Stimulated activated CD8-positive, alpha-beta memory T cell treated with anti-CD3 and anti-CD28 coated beads, Interleukin-4, amount 100 ng/mL, for 1 hour (primary cell): ENCODE measurements at places on chromosomes 7 and 10.

GRCh38 chr7:64400401-64400800, 86.6 kb downstream of the ZNF736 start:
- no peak for DNase-seq

GRCh38 chr7:120827371-120828118, 30.4 kb downstream of the TSPAN12 start:
- DNase-seq = no peak

DNA sequence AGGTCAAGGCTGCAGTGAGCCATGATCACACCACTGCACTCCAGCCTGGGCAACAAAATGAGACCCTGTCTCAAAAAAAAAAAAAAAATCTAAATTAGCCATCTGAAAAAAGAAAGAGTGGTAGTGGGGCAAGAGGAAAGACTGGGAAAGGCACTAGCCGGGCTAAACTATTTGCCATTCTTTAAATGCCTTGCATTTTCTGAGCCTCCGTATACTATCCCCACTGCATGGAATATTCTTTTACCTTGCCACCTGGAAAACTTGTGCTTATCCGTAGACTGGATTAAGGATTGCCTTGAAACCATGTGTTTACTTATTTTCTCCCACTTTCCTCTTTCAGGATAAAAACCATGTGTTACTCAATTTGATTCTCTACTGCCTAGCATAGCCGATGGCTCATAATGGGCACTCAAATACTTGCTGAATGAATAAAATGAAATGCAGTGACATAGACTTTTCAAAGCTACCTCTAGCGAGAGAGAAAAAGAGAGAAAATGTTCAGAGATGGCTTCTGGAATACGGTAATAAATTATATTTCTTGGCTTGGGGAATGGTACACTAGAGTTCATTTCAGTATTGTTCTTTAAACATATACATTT, 30.6 kb downstream of the HYCC1 start:
- no peak for DNase-seq

DNA sequence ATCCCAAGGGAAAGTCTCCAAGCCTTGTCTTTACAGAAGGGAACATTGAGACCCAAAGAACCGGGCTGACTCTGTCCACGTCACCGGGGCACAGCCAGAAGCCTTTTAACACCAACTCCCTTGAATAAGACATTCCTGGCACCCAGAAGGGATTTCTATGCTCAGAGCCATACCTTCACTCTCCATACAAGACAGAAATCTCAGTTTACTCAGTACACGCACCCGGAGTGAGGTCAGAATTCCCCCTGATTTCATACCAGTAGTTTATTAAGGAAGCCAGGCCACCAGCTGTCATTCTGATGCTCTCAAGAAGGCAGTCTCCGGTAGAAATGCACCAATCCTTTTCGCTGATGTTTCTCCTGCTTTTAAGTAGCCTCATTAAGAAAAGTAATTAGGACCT, 134.2 kb upstream of the KCNMA1 start:
- DNase-seq = no peak

DNA sequence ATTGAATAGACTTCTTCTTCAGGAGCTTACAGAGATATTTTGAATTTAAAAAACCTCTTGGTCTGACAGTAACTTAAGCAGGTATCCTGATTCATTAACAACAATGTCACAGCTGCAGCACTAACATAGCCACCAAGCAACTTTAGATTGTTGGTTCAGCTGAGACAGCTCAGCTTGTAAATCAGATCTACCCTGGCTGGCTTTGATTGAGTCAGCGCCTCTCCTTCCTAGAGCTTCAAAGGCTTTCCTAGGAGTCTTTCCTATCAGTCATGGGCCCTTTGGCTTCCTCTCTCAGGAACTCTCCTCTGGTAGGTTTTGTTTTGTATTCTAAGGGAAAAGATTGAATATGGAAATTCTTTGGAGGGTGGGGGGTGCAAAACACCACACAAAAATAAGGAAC, 70.7 kb upstream of the STEAP4 start:
- no peak for DNase-seq

- DNase-seq = no peak
Measured at GRCh38 chr7:45593121-45593541, 19.0 kb downstream of the ADCY1 start.

- no peak for DNase-seq
Measured at GRCh38 chr10:124369986-124370385, 48.7 kb downstream of the OAT start.

- DNase-seq = no peak
Measured at GRCh38 chr10:92202536-92202935, 88.3 kb downstream of the CPEB3 start.

GRCh38 chr7:158324397-158325360, 262.9 kb downstream of the PTPRN2 start:
- no peak for DNase-seq

- DNase-seq = no peak
Measured at GRCh38 chr7:127862525-127862924, 168.7 kb downstream of the LRRC4 start.

GRCh38 chr7:81605493-81605892, 164.4 kb downstream of the HGF start:
- no peak for DNase-seq

DNA sequence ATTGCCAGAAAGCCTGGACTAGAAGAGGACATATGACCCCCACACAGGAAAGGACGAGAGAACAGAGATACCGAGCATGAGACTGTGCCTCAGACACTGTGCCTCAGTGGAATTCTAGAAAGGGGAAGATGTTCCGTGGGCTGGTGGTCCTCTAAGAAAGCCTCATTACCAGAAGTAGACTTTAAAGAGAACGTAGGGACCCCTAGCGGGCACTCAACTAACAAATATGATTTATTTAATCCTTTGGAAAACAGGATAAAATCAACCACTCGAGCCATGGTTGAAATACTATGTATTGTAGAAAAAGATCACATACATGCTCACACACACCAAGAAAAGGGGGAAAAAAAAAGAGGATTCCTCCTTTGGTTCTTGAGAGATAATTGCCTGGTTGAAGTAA, 701.2 kb upstream of the SORCS1 start:
- no peak for DNase-seq

DNA sequence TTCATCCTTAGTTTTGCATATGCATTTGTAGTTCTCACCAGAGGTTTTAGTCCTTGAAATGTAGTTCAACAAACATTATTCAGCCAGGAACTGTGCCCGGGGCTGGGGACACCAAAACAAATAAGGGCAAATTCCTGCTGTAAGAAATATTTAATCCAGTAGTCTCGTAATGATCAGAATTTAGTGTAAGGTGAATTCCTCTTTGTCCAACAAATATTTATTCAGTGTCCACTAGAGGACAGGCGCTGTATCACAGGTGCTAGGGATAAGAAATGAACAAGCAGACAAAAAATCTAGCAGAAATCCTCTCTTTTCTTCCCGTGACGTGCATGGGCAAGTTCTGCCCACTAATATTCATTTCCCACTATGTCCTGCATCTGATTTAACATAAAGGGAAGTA, 17.6 kb downstream of the LGI1 start:
- DNase-seq = no peak

DNA sequence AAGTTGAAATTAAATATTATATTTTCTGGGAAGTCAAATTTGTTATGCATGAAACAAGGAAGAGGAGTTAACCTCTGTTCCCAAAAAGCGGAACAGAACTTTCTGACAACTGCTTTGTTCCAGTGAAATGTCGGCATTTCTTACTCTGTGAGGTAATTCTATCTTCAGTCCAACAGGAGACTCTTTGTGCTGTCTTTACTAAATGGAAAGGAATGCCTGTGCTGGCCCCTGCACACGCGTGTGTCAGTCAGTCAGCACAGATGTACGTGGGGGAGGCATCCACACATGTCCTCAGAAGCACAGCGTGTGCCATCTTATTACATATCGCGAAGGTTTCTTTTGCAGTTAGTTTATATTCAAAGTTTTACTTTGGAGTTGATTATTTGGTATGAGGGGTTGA, 37.5 kb downstream of the NET1 start:
- DNase-seq = no peak

DNA sequence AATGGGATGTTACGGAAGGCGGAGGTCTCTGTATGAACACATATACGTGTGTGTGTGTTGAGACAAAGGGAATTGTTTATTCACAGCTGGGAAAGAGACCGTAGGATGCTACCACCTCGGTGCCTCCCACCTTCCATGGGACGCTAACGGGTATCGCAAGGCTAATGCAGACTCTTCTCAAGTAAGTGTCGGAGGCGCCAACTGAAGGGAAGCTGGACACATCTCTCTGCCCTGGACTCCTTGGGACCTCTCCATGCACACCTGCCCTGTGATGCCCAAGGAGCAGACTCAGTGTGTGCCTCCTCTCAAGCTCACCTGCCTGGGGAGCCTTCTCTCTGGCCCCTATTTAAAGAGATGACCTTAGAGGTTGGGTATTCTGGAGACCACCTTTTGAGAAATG, 230.9 kb downstream of the DNAJB6 start:
- DNase-seq = no peak

- DNase-seq = no peak
Measured at GRCh38 chr7:150927956-150928344, 50.2 kb downstream of the KCNH2 start.

- DNase-seq = no peak
Measured at GRCh38 chr7:68963552-68963951, 634.7 kb upstream of the AUTS2 start.

- no peak for DNase-seq
Measured at GRCh38 chr7:130894146-130894908, 160.3 kb upstream of the KLF14 start.

- no peak for DNase-seq
Measured at GRCh38 chr10:76509446-76509845, 1078.0 kb downstream of the LRMDA start.

GRCh38 chr10:34918776-34919315, 103.8 kb upstream of the PARD3 start:
- no peak for DNase-seq

- DNase-seq = no peak
Measured at GRCh38 chr10:1520909-1521565, 216.3 kb downstream of the ADARB2 start.

GRCh38 chr10:104322416-104322782, 15.9 kb downstream of the ITPRIP start:
- no peak for DNase-seq

GRCh38 chr7:114109304-114109703, 190.5 kb upstream of the PPP1R3A start:
- no peak for DNase-seq

DNA sequence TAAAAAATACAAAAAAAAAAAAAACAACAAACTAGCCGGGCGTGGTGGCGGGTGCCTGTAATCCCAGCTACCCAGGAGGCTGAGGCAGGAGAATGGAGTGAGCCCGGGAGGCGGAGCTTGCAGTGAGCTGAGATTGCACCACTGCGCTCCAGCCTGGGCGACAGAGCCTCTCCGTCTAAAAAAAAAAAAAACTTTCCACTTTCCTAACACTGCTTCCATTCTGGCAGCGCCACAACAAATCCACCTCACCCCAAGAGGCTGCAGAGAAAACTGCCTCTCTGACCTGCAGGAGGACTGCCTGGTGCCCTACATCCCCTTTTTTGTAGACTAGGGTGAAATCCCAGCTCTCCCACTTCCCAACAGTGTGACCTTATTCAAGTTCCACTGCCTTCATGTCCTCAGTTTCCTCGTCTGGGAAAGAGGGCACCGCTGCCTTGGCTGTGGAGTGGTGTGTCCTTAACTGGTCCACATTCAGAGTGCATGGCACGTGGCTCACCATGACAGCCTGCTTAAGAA, 2.6 kb upstream of the MBL2 start:
- DNase-seq = no peak

- no peak for DNase-seq
Measured at GRCh38 chr10:120810298-120810697, 40.9 kb upstream of the WDR11 start.

DNA sequence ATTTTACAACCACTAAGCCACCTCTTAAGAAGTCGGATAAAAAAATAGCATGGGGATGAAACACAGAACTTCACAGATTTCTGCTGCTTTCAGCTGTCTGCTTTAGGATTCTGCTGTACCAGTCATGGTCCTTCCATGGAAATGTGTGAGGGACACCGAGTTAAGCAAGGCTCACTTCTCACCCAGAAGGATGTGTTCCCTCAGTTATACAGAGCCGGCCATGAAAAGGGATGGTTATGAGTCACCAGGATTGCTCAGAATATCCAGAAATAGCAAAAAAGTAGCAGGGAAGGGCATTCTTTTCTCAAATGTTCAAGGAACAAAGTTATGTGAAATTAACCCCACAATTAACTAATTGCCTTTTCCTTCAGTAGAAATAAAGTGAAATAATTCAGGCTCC, 124.4 kb downstream of the AMPH start:
- no peak for DNase-seq

- DNase-seq = no peak
Measured at GRCh38 chr7:28570113-28570969, 158.0 kb downstream of the CREB5 start.

- no peak for DNase-seq
Measured at GRCh38 chr7:80511964-80512363, at the start of gene GNAT3. Gene GNAT3, minus strand, starts transcription at chr7:80512064. Its CDS starts 138 bp downstream, at chr7:80511926.

GRCh38 chr10:4981722-4982471, 18.7 kb downstream of the AKR1C1 start:
- no peak for DNase-seq

DNA sequence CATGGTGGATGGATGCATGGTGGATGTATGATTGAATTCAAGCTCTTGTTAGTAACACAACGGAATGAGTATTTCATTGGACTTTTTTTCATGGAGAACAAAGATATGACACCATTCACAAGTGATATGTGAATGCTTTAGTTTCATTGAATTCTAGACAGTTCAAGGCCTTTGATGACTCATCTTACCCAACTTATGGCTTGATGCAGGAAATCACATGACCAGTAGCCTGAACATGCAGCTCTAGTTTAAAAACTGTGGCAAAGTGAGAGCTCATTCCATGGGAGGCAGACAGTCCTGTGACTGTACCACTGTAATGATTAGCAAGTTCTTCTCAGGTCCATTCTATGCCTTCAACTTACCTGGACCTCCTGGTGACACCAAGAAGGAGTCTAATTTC, 1239.3 kb downstream of the TYW1 start:
- DNase-seq = no peak

DNA sequence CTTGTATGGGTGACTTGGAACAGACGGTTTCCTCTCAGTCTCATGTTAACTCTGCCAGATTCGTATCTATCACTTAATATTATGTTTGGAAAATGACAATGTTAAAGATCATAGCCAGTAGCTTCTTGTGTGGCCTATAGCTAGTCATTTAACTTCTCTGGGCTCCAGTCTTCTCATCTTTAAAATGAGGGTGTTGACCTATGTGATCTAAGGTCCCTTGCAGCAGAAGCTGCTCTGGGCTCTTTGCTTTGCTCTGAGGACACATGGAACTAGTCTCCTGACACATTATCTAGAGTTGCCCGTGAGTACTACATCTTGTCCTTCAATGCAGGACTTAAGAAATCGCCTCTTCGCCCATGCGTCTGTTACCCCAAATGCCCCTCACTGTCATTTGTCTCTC, 93.1 kb downstream of the TMEM178B start:
- DNase-seq = no peak

DNA sequence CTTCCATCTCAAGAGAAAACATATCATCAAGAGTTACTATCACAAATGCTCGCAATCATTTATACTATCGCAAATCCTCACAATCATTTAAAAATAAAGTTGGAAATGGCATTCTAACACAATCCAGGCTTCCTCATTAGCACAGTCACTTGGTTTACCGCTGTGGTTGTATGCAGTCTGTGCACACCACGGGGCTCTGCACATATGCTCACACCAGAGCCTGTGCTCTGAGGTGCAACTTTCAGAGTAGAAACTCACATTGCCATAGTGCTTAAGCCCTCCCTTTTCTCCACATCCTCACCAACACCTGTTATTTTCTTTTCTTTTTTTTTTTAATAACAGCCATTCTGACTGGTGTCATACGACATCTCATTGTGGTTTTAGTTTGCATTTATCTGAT, 235.6 kb upstream of the KLF6 start:
- no peak for DNase-seq

GRCh38 chr10:31102421-31102820, 70.8 kb upstream of the ZNF438 start:
- no peak for DNase-seq

GRCh38 chr7:20172736-20173334, 44.3 kb downstream of the MACC1 start:
- no peak for DNase-seq
